Activated T-helper 1 cell treated with anti-CD3 and anti-CD28 coated beads, Interleukin-12 subunit alpha, Interleukin-12 subunit beta, Interleukin-2, Interleukin-4 antibody, amounts not matched to agents 30 ng/mL and 10 ng/mL and 1 ng/mL, durations not matched to agents 14 hours and 24 hours and 36 hours (primary cell): ENCODE measurements at places on chromosomes 4 and X. TPM values are rescaled to one million over a fixed set of nuclear protein-coding genes. Genes with fewer than 3 reads are reported as not detected.

DNA sequence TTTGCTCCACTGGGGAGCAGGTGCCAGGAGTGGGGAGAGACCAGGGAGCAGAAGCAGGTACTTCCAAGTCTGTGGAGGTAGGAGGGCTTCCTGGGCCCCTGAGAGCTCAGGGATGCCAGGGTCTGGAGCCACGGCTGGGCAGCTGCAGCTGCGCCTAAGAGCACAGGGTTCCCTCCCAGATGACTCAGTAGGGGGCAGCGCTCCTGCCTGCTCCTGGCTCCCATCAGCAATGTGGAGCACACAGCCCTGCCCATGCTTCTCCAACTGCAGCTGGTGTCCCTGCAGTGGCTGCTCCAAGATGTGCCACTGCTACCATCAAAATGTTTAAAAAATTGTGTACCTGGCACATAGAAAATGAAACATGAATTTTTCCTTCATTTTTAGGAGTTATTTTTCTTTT is 1028.2 kb downstream of the PCDH7 start:
- DNase-seq = no peak

- no peak for DNase-seq
These were observed 53.3 kb downstream of the RGS12 start for GRCh38 chr4:3346146-3346545.

GRCh38 chr4:153684182-153684970 is at the start of gene TLR2:
Gene TLR2 (plus strand): TSS chr4:153684280. CDS start chr4:153702908, 18,628 bp downstream.
- peak; percentile 58 for DNase-seq

DNA sequence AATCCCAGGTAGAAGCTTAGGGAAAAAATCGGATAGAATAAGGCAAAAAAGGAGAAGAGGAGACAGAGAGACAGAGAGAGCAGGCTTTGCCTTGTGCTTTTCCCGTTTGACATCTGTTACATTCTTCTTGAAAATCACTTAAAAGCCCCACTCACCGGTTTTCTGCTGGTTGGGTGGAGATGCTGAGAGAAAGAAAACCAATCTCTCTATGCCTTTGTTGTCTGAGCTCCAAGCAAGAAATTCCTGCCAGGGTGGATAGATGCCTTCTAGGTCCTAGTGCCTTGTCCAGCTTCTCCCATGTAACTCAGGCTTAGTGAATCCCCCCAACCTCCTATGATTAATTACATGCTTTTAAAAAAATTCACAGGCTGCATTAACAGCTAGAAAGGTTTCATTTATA is at the start of gene DCX:
TSS of gene DCX (minus strand) at position 210 of the 400 bp plus-strand sequence. CDS start 1,794 bp downstream, outside the sequence.
- no peak for DNase-seq

DNA sequence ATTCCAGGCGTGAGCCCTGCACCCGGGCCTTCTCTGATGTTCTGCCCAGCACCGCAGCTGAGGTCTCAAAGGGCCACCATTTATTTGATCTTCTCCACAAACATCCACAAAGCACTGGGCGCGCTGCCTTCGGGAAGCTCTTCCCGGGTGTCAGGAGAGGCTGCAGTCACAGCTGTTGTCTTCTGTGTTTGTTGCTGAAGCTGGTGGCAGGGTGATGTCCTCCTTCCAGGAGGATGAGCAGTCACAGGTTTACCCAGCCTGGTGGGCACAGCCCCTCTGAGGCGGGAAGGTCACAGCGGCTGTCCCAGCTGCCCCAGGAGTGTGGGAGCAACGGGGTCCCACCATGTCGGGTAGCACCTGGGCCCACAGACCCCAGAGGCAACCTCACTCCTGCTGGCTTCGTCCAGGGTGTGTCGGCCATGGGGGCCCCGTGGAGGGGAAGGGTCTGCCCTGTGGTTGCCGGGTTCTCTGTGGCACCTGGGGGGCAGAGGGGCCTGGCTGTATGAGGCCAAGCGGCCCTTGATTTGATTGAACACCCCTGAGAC is 27.6 kb downstream of the FGFRL1 start:
- no peak for DNase-seq

- no peak for DNase-seq
These were observed 79.9 kb downstream of the SLC7A11 start for GRCh38 chr4:138162259-138162658.

DNA sequence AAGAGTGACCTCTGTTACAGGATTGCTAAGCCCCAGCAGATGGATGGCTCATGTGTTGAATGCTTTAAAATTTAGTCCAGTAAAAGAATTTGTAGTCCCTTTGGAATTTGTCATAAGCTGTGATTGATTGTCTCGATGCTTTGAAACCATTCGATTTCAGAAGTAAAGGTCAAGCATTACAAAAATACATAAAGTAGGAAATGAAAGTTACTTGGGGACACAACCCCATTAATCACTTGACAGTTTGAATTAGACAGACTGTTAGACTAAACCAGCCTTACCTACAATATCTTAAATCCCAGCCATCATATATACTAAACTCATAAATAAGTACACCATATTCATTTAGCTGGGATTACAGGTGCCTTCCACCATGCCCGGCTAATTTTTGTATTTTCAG is 6.6 kb downstream of the REST start:
- DNase-seq = no peak

- no peak for DNase-seq
These were observed 173.2 kb upstream of the TBL1X start for GRCh38 chrX:9291629-9292028.

DNA sequence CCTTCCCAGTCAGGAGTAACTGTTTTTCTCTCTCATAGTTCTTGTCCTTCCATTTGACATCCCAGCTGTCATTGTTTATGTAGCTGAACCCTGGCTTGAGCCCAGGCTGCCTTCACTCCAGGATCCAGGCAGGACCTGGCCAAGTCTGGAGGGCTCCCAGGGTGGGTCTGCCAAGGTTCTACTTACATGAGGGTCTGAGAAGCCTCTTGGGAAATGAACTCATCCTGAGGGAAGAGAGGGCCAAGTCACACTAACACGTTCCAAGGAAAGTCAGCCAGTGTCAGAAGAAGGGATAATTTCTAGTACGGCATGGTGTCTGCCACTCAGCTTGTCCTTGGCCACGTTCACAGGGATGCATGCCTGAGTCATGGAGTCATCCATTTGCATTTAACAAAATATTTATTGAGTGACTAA is 54.8 kb upstream of the SRD5A3 start:
- DNase-seq = no peak

GUCY1B1 gene
- total RNA-seq = 0.26 and 0.29 TPM in 2 replicates

PPARGC1A gene
- total RNA-seq = not detected in 2 replicates
